ENCODE measurements at places on chromosomes 6 and 20.
A peak's percentile ranks its signal among the peaks of the same experiment; 100 is the strongest.

- DNase-seq, result no peak
Observed at GRCh38 chr20:38131588-38132121, 33.4 kb downstream of the TGM2 start.

DNA sequence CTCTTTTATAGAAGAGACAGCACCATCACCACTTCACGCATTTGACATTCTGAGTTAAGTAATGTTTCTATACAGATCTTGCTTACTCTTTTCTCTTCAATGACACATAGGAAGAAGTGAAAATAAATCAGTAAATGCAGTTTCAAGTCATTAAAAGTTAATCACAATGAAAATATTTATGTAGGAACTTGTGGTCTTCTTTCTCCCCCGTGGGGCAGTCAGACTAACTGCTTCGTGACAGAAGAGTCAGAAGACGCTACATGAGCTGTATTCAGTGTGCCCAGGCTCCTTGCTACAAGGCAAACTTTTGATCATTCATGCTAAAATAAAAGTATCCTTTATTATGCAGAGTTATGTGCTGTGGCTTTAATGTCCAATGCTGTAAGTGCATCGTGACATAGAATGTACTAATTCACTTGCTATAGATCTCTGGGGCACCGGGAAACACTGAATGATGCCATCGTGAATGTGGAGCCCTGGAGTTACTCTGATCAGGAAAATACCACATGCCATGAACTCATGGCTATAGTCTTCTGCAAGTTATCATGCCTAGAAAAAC is 117.8 kb upstream of the TRAF3IP2 start:
- no peak for DNase-seq

- no peak for DNase-seq
Observed at GRCh38 chr6:169789146-169789943, 37.9 kb downstream of the ERMARD start.

DNA sequence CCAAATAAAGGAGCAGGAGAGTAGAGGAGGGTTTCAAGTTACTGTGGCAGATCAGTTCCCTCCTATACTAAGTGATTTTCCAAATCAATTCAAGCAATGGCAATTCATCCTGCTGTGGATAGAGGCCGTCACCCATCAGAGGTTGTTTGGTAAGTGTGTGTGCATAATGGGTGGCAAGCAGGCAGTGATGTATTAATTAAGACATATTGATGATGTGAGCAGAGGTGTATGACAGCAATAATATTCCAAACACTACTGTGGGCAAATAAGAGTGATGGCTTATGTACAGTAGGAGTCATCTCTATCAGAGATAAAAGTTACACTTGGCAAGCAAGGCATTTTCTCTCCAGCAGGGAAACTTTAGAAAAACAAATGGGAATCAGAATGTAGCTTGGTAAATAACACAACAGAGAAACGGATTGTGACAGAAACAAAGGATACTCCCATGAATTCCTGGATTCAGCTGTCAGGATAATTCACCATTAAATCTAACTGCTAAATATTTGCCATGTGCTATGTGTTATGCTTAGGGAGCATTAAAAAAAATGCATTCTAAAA is 196.3 kb downstream of the KHDC1L start:
- DNase-seq, result no peak

DNA sequence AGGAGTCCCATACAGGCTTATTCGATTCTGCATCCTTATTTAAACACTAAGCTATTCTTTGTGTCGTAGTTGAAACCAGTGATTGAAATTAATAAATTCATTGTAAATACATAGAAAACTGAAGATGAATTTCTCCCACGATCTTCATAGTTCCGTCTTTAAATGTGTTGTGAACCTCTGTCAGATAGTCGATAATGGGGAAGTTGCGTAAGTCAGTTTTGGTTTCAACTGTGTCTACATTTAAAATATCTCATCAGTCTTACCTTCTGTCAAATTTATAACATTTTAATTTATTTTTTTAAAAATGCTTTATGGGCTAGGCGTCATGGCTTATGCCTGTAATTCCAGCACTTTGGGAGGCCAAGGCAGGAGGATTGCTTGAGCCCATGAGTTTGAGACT is 12.7 kb downstream of the STX11 start:
- DNase-seq, result no peak

- no peak for DNase-seq
Observed at GRCh38 chr20:11791316-11791715, 126.4 kb upstream of the BTBD3 start.

DNA sequence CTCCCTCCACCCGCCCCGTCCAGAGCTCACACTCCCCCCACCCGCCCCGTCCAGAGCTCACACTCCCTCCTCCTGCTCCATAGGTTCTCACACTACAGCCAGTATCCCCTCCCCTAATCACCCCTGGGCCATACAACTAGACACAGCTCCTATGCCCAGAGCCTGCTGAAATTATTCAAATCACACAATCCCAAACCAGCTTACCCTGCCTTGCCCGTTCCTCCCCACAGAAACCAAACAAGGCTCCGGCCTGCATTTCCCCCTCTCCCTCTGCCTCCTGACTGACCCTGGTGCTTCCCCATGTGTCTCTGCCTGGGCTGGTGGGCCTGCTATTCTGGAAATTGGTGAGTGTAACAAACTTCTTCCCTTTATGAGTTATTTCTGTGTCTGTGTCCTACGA is 18.6 kb downstream of the SLC2A4RG start:
- no peak for DNase-seq

GRCh38 chr6:155041741-155042279 is 46.7 kb downstream of the TIAM2 start:
- DNase-seq, result no peak

DNA sequence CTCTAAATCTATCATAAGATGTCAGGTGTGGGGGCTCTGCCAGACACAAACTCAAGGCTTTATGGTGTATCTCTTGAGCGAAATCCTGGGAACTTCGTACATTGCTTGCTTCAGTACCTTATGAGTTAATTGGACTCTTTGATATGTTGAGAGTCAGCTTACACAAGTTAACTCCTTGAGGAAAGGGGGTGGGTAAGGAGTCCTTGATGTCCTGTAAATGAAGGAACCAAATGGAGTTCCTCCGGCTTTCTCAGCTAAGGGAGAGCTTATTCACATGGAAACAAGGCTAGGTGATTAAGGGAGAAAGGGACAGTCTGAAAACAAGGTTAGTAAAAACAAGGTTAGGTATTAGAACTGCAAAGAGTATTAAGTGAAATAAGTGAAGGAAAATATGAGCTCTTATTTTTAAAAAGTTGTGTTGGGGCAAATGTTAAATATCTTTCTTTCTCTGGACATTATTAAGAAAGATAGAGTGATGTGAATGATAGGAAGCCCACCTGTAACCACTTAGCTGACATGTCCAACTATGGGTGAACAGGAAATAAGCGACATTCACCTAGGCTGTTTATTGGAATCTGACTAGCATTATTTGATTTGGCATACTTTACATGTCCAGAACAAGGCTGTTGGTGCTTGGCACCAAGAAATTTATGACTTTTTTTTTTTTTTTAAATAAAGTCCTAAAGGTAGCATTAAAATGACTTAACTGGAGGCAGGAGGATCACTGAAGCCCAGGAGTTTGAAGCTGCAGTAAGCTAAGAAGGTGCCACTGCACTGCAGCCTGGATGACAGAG is 26.5 kb downstream of the GTF2H5 start:
- peak; percentile 76 for DNase-seq

DNA sequence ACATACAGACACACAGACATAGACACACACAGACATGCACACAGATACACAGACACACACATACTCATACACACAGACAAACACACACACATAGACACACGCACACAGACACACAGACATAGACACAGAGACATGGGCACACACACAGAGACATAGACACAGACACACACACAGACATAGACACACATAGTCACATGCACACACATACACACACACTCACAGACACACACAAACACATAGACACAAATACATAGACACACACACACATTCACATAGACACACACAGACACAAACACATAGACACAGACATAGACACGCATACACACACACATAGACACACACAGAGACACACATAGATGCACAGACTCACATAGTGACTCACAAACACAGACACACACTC is 13.5 kb downstream of the FOXF2 start:
- no peak for DNase-seq

DNA sequence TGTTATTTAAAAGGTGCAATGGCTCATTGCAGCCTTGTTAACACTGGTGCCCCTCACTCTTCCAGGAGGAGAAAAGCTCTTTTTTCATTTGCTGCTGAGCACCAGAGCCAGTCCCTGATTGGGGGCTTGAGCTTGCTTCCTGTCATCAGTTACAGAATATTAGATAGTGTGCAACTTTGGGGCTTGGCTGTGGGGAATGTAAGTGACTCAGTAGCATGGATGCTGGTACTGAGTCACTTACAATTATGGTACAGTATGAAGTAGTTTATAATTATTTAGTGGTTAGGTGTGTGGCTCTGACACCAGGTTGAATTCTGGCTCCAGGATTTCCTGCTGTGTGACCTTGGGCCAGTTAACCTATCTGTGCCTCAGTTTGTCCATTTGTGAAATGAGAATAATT is 37.6 kb downstream of the ANKS1A start:
- no peak for DNase-seq

GRCh38 chr20:43972692-43973091 is 58.0 kb downstream of the TOX2 start:
- DNase-seq, result no peak

GRCh38 chr20:53238121-53238660 is 266.0 kb downstream of the TSHZ2 start:
- no peak for DNase-seq

GRCh38 chr20:62782149-62782892 is 14.0 kb upstream of the MRGBP start:
- no peak for DNase-seq

DNA sequence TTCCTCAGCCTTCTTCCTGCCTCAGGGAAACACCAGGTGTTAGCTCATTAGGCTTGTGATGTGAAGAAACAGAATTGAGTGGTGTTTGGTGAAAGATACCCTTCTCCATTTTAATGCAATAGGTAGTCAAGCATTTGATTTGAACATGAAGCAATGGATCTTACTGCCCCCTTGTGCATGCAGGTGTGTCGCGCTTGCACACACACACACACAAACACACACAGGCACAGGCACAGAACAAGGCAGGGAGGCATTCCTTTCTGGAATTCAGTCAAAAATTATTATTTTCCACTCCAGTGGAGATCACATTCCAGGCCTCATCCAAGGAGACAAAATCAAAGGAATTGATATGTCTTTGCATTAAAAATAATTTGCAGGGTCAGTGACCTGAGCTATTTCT is 667.0 kb upstream of the MARCKS start:
- DNase-seq, result no peak

DNA sequence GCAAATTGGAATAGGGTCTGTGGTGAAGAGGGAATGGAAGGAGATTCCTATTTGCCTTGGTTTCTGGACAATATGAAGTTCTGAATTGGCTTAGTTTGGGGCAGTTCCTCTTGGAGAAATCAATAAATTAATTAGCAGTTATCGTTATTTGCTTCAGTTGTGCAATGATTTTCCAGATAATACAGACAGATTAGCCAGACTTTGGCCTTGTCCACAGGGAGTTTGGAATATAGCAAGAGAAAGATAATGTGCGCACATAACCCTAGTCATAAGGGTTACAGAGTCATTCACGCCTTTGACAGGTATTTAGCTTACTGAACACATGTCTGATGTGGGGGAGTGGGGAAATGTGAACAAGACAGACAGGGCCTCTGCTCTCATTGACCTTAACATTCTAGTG is 1.3 kb downstream of the ATRN start:
- DNase-seq, result no peak
